BJ (cell line): ENCODE measurements at places on chromosomes 16 and 17.
A peak's percentile ranks its signal among the peaks of the same experiment; 100 is the strongest.

DNA sequence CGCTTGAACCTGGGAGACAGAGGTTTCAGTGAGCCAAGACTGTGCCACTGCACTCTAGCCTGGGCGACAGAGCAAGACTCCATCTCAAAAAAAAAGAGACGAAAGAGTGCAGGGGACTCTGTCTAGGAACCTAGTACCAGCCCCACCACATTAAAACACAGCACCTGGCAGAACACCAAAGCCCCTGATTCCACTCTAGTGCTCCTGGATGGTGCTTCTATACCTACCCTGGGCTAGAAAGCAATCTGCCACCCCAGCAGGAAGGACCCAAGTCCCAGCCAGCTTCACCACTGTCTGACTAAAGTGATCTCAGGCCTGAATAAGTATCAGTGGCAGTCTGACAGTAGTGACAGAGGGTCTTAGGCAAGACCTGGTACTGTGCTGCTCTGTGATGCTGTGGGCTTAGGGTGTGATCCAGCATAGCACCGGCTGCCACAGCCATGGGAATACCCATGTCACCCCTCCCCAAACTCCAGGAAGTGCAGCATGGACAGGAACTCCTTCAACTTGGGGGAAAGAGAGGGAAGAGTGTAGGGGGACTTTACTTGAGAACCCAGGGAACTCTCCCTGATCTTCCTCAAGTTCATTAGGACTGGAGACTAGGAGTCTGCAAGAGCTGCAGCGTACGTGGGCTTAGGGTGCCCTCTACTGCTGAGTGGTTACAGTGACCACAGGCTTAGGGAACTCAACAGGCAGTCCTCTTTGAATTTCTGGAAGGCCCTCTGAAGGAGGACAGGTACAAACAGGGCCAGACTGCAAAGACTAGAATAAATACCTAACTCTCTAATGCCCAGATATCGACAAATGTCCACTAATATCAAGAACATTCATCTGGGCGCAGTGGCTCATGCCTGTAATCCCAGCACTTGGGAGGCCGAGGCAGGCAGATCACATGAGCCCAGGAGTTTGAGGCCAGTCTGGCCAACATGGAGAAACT, 30.0 kb upstream of the RNF43 start:
- peak; percentile 17 for DNase-seq

GRCh38 chr17:79954281-79955166, 81.1 kb downstream of the TBC1D16 start:
- no peak for DNase-seq

DNA sequence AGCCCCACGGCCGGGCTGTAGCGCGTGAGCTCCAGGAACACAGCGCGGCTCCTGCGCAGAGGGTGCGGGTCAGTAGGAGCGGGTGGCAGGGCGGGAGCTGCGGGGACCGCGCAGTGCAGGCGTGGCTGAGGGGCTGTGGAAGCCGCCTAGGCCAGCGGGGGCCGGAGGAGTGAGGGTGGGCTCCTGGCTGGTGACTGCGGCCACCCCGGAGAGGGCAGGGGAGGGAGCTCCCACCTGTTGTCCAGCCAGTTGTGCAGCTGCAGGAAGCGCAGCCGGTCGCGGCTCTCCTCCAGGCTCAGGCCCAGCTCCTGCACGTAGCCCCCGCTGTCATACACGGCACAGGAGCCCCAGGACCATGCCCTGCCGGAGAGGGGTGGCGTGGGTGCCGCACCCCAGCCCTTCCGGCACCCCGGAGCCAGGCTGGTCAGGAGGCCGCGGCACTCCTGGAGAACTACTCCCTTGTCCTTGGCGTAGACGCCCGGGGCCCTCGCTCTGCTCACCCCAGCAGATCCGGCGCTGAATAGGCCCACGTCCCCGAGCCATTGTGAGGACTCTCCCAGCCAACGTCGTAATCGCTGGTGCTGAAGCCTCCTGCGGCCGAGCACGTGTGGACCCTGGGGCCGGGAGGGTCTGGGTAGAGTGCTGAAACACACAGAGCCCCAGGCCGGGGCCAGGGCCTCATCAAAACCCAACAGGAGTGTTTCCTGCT, 43.9 kb downstream of the TSC2 start:
- no peak for DNase-seq

GRCh38 chr16:11169641-11170040, 86.4 kb downstream of the SOCS1 start:
- DNase-seq: no peak

DNA sequence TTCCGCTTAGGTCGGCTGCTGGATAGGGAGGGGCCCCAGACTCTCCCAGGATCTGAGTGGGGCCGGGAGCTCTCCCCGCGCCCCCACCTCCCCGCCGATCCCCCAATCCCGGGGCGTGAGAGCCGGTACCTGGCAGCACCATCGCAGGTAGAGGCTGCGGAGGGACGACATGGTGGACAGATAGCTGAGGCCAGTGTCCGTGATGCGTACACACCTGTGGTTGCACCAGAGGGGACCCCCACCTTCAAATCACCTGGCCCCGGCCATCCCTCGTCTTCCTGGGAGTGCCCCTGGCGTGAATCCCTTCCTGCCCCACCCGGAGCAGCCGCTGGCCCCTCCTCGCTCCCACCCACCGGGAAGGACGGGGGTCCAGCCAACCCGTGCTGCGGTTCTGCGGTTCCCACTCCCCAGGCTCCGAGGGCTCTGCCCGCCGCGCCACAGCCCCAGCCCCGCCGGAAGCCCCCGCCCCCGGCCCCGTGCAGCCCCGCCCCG, 4.7 kb upstream of the WDR24 start:
- DNase-seq: no peak

DNA sequence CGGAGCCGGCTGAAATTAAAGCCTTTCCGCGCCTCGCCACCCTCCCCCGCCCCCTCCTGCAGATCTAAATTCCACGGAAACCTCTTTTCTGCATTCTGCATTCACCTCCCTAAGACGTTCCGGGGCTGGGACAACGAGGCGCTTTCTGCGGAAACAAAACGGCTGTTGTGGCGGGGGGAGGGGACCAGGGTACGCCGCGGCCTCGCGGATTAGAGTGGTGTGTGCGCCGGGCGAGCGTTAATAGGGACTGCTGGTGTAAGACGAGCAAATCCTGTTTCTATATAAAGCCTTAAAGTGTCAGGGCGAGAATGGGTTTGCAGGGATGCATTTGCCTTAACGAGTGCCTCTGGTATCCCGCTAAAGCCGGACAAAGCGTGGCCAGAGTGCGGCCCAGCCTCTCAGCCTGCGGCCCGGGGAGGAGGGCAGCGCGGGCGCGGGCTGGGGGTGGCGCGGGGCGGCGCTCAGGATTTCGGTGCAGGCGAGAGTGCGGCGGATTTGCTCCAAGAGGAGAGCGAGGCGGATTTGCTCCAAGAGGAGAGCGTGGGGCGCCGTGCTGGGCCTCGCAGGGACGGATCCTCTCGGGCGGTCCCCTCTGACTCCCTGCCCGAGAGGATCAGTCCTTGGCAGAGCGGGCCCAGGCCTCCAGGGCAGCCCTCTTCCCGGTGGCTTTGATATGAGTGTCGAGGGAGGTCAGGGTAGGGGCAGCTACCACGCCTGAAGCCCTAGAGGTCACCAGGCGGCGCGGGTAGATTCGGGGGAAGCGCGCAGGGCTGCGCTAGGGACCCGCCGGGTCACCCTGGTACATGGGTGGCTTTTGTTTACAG, 5.1 kb downstream of the BAHCC1 start:
- DNase-seq: no peak

DNA sequence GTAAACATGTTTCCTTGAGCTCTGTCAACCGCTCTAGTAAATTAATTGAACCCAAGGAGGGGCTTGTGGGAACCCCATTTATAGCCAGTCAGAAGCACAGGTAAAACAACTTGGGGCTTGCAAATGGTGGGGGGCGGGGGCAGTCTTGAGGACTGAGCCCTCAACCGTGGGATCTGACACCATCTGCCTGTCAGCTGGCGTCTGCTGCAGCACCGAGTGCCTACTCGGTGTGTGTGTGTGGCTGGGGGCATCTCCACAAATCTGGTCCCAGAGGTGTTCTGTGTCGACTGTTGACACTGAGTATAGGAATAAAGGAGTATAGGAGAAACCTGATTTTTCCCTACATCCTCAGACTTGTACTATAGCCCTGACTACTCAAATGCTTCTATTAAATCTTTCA, 20.6 kb downstream of the CREBBP start:
- DNase-seq: no peak
